Activated CD8-positive, alpha-beta memory T cell treated with anti-CD3 and anti-CD28 coated beads for 1 hour (primary cell): ENCODE measurements at places on chromosomes 16 and 17.

DNA sequence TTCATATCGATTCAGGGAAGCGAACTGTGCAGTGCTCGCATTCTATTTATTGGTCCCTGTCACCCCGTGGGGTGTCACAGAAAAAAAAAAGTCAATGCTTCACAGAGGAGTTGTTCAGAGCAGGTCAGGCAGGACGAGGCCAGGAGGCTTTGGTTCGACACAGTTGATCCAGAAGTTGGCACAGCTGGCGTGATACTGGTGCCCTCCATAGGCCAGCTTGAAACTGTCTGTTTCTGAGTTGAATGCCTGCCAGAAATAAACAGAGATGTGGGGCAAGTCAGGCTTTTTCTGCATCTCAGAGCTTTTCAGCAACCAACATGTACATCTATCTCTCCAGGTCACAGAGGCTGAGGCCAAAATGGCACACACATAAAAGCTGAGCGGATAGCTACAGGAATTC is 29.1 kb downstream of the DUSP14 start:
- no peak for DNase-seq

DNA sequence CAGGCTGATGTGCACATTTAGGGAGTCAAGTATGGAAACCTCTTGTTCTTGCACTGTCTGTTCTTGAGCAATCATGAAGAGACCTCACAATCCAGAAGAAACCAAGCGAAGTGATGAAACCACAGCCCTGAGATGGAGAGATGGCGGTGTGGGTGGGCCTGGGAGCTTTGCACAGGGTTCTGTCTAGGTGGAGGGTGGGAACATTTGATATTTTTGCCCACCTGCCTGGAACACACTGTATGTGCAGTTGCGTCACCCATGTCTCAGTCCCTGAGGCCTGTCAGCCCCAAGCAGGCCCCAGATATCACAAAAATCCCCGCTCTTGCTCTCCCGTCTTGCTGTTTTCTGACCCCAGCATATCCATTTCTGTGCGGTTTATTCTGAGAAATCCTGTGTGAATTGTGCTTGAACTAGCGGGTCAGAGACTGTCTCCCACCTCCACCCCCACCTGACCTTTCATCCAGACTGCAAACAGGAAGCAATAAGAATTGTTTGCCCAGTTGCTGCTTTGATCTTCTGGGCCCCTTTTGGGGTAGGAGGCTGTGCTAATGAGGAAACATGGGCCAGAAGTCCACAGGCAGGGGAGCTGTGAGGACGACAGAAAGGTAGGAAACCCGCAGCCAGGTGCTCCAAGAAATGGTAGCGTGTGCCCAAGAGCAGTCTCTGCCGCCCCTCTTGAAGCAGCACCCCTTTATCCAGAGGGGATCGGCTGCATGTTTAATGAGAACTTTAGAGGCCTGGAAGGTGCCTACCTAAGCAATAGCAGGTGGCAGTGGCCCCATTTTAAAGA is 183.8 kb downstream of the CCDC182 start:
- DNase-seq, result no peak

DNA sequence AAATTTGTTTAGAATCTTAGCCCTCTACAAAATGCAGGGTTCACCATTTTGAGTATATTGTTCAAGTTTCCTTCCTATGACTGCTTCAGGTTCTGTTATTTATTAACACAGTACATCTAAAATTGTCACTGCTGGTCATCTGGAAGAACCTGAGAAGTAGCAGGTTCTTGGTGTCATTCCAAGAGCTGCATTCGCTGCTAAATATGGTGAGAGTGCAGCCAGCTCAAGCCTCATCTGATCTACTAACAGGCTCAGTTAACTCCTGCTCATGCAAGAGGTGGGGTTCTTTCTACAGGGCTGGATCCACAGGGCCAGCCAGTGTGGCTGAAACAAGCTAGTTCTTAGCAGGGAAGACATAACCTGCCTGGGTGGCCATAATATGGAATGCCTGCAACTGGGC is 1946.1 kb downstream of the TP53TG3F start:
- DNase-seq, result no peak

GRCh38 chr17:72460711-72461110 is 339.9 kb downstream of the SOX9 start:
- no peak for DNase-seq

GRCh38 chr17:75500419-75501216 is 14.7 kb downstream of the CASKIN2 start:
- DNase-seq, result no peak

- DNase-seq, result no peak
Measured at GRCh38 chr17:40963838-40964237, 2.9 kb downstream of the KRT39 start.

GRCh38 chr17:45050481-45051059 is 862 bp downstream of the DCAKD start:
- peak; percentile 10 for DNase-seq

- no peak for DNase-seq
Measured at GRCh38 chr16:49158029-49158642, 123.5 kb downstream of the CBLN1 start.

DNA sequence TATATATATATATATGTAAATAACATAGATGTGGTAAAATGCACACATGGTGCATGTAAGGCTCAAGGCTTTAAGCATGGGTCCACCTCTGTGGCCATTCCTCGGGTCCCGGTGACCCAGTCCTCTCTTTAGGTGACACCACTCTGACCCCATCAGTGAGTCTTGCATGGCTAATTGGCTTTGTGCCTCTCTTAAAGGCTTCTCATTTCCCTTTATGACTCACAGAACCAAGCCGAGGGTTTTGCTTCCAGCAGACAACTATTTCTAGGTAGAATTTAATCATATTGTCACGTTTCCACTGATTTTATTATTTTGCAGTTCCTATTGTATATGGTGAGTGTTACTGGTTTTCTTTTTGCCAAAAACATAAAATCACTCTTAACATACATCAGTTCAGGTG is 59.7 kb downstream of the PLCG2 start:
- DNase-seq, result no peak

DNA sequence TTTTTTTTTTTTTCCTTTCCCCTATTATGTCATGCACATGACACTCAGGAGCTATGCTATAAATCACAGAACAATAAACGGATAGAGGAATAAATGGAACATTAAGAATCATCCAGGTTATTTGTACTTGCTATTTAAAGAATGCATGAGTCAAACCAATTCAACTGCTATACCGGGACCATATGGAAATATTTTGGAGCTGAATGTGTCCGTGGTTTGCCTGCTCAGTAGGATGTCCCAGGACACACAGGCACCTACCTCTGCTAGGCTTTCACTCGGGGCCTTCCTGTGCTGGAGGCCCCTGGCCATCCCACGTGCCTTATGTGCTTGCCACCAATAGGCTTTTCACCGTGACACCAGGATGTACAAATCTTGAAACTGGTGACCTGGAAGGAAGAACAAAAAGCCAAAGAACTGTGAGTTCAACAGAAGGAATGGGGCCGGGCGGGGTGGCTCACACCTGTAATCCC is 15.3 kb upstream of the SEC14L1 start:
- DNase-seq, result no peak

GRCh38 chr17:80848449-80849102 is 143.1 kb upstream of the CHMP6 start:
- DNase-seq, result no peak
